ENCODE measurements at places on chromosomes 1 and 21.

DNA sequence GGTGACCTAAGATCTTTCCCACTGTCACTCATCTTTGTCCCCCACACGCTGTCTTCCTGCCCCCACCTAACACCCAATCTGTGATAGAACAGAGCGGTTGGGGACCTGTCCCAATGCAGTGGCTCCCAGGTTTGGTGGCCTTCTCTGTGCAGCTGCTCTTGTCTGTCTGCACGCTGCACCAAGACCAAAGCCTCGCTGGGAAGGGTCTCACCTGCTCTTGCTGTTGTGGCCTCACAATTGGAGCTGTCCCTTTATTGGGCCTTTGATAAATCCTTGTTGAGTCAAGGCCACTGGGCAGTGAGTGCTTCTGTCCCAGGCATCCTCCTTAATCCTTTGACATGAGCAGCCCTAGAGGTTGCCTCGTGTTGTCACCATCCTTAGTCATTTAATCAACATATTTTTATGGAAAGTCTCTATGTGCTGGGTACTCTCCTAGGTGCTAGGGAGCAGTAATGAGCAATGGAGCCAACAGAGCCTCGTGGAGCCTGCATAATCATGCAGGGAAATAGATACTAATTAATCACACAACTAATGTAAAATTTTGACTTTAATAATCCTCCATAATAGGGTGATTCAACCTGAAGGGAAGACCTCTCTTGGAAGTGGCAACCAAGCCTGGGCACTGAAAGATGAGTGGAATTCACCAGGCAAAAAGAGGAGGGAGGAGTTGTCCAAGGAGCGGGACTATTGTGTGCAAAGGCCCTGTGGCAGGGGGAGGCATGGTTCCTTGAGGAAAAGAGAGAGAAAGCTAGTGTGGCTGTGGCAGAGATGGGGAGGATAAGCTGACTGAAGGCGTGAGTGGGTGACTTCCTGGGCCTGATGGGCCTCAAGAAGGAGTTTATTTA lies 57.6 kb downstream of the MAN1C1 start:
- no peak for DNase-seq

DNA sequence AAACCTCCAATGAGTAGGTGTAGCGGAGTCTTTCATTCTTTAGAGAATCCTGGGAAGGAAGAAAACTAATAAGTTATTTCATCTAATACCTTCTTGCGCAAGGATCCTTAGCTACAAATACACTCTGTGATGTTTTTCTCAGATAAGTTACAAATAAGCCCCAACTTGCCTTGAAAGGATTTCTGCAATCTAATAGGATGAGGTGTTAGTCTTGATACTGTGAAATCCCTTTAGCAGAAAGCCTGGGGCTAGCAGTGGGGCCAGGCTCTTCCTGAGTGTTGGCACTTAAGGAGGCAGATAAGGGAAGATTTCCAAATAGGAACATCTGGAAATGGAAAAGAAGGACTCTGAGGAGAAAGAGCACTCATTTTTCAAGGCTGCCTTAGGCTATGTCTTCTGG lies 168.0 kb upstream of the DAB1 start:
- no peak for DNase-seq

DNA sequence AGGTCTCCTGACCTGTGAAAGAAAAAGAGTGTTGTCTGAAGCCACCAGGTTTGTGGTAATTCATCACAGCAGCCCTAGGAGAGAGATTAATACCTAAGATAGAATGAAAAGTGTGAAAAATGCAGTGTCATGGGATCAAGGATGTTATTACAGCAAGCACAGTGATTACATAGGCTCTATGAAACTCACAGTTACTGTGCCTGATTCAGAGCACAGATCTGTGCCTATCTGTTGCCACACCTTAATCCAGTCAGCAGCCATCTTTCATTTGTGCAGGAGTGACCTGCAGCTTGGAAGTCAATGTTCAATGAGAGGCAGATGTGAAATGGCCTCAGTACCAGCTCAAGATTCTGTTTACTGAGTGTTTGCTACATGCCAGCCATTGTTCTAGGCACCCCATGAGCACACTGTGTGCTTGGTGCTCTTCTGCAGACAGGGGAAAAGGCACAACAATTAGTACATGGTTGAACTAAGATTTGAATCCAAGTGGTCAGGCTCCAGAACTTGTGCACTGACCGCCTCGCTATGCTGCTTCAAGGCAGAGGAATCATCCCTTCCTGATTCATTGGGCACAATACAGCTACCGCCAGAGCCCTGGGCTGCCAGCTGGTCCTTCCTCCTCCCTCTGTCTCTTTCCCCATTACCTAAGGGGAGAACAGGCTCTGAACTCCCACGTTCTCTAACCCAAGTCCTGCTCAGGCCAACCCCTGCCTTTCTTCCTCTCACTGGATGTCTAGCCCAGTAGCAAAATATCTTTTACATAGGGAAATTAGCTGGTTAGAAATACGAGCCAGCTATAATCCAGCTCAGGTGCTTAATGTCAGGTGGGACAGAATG lies 56.3 kb upstream of the NEK2 start:
- no peak for DNase-seq

- no peak for DNase-seq
Measured at GRCh38 chr1:199081739-199082138, 442.9 kb downstream of the PTPRC start.

All from stimulated activated CD8-positive, alpha-beta memory T cell treated with anti-CD3 and anti-CD28 coated beads, Interleukin-4, amount 100 ng/mL, for 1 hour (primary cell).